ENCODE measurements at places on chromosomes 16 and 17.

GRCh38 chr17:75542229-75542628 lies 16.7 kb downstream of the LLGL2 start:
- DNase-seq: no peak

DNA sequence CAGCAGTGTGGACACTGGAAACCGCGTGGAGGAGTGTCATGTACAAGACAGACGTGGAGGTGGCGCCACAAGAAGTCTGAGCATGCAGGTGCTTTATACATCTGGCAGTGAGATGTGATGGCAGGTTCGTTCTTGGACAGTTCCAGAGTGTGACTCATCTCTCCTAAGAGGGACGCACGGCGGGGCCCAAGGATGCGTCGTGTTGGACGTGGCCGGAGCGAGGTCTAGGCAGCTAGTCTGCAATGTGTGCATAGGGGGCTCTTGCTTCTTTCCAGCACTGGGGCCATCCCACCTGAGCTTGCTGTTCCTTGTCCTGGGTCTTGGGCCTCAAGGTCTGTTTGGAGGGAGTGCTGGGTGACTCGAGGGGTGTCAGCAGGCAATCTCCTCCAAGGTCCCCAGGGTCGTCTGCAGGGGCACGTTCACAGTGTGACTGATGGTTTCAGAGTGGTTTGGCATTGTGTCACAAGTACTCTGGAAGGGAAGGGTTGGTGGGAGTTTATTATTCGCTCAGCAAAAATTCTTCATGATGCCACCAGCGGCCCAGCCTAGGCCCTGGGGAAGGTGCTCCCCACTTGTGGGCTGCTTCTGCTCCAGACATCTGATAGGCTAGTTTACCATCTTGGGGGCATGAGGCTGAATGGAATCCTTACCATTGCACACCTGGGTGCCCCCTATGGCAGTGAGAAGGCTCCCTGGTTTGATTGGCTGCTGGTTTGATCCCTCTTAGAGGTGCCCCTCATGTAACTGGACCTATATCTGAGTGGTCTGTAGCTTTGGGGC lies 22.1 kb downstream of the SPACA3 start:
- DNase-seq: no peak

DNA sequence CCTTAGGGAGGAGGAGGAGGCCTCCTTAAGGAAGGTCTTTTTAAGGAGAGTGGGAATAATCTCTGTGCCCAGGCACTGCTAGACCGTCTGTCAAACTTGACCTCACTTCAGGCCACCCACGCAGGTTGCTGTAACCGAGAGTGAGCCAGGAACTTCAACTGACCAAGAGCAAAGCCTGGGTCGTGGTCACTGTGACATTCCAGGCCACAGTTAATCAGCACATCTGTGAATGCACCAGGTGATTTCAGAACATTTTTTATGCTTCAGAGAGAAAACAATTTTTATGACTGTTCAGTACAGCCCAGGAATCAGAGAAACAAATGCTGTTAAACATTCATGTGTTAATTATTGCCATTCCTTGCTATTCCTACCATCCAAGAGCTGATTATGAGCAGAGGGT lies 226.6 kb upstream of the ASIC2 start:
- DNase-seq: no peak

DNA sequence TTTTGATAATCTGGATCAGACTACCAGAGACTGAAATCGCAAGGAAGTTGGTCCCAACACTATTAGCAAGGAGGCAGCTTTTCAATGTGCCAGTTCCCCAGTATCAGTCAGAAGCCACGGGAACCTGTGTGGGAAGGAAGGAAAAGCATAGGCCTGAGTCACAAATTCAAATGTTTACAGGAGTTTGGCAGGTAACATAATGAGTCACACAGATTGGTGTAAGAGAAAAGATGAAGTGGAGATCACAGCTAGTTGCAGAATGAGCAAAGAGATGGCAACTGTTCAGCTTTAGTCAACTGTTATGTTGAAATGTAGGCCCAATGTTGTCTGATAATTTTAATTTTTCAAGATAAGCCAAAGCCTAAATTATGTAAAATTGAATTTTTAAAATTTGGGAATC lies 28.1 kb upstream of the ITGA2B start:
- DNase-seq: peak; percentile 19

DNA sequence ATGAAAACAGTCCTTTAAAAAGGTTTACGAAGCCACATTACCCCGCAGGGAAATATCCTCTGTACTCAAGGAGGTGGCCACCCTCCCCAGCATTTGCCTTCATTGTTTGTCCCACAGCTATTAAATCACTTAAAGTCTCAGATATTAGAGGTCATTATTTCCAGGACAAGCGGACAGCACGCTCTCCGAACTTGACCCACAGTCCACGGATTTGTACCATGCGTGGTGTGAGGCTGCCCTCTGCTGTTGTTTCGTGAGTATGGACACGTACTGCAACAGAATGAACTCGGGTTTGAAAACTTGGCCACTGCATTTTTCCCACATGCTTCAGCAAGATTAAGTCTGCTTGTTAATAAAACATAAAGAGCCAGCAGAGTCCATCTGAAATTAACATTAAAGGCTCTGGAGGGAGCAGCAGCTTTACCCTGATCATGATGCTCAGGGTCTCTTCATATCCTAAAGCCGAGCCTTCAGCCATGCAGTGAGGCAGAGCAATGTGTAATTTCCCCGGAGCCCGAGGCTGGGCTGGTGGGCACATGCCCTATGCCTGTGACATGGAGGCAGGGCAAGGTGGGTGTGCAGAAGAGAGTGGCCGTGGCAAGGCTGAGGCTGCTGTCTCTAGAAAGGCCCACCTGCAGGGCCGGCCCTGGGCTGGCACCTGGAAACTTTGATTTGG lies 19.7 kb downstream of the MEAK7 start:
- no peak for DNase-seq

- peak; percentile 34 for DNase-seq
Measured at GRCh38 chr16:80671281-80671849, 130.6 kb downstream of the DYNLRB2 start.

- DNase-seq: no peak
Measured at GRCh38 chr17:34670618-34671017, 91.2 kb downstream of the TMEM132E start.

DNA sequence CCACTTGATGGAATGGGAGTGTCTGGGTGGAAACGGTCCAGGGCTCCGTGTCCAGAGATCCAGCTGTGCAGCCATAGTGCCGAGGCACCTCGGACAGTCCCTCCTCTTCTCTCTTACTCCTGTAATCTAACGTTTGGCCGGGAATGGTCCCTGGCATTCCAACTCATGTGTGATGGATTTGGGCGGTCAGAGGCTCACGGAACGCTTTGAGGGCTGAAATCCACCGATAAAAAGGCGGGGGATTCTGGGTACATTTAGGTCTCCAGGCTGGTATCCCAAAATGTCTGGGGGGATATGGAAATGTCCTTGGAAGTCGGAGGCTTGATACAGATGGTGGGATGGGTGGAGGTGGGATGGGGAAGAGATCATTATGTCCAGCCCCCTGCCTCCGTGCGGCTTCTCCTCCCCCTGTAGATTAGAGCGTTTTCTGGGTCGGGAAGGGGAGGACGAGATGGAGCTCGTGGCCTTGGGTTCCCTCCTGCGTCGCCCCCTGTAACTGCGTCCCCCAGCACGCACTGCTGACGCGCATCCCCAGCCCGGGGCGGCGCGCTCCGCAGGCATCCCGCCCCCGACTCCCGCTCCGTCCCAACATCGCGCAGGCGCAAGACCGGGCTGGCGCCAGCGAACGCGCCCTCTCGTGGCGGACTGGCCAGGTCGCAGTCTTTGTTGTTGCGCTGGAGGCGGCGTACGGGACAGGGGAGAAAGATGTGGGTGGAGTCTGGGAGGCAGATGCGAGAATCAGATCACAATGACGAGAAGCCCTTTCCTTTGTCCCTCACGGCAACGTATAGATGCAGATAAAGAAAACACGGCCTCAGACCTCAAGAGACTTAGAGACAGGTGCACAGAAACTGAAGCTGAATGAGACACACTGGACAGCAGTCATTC lies 4.5 kb upstream of the SGCA start:
- DNase-seq: peak; percentile 99

DNA sequence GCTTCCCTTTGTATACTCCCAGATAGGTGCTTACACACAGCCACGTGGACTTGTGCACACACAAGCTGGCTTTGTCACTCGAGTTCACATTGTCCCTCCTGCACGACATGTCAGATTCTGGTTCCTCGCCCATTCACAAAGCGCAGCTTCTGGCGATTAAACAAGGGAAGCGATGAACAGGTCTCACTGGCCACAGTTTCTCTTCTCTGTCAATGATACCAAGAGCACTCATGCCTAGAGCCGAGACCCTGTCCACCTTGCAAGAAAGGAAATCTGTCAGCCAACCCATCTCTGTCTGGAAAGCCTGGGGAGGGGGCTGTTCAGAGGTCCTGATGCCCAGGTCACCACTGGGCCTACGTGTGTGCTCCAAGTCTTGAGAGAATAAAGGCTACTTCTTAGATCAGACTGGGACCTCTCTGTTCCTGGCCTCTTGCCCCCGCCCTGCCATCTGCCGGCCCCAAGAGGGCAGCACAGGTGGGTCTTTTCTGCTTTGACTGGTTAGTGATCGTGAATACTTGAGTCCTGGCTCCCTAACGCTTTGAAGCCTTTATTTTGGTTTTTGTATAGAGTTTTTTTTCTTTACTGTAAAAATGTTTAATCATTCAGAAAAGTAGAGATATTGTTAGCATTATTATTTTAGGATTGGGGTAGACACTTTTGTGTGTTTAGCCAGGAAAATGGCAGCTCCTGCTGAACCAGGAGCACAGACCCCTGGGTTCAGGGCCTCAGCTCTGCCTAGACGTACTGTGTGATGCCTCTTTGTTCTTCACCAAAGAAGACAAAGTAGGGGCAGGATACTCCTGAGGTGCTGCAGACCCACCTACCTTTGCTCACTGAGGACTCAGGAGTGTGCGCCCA lies 104.7 kb downstream of the MRM1 start:
- peak; percentile 58 for DNase-seq

DNA sequence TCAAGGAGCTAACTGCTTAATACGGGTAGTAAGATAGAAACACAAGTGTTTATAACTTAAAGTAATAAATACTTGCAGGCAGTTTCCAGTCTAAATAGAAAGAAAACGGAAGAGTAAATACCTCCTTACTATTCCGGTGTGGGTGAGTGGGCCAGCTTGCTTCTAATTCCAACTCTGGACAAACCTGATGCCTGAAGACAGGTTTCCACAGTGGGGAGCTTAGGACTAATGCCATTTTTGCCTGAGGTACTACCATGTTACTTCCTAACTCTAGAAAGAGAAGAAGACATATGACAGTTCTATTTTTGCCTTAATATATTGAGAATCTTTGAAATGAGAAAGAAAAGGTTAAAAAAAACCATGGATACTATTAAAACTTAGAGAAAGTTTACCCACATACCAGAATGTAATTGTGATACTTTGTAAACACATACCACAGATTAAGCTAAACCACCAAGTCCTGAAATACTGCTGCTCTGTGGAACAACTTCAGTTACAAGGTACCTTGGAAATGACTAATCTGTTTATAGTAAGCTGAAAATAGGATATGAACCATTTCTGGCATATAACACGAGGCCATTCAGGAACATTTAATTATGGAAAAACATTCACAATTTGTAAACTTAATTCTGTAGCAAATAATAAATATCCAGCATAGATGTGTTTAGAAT lies 70.2 kb downstream of the ZZEF1 start:
- no peak for DNase-seq

- no peak for DNase-seq
Measured at GRCh38 chr16:85162478-85163277, 50.4 kb upstream of the CIBAR2 start.

DNA sequence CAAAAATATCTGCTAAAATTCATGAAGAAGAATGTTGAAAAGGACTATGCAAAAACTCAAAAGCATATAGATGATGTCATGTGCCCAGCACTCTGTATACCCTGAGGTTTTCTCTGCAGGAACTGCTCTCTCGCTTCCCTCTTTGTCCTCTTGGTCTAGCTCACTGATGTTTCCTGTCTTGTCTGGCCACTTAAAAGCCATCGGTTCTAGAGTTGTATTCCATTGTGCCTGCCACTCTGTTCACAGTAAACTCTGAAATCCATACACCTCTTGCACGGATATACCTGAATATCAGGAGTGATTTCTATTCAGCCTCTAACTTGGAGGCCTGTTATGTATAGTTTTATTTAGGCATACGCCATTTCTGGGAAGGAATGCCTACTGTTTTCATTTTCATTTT lies 101.0 kb upstream of the CNTNAP4 start:
- DNase-seq: no peak

GRCh38 chr16:22726868-22727267 lies 87.1 kb upstream of the HS3ST2 start:
- no peak for DNase-seq

Measured in GM12891 (cell line).